ENCODE measurements at places on chromosomes 16 and 17.

GRCh38 chr16:85832570-85833218, 33.2 kb downstream of the COX4I1 start:
- DNase-seq, result no peak

DNA sequence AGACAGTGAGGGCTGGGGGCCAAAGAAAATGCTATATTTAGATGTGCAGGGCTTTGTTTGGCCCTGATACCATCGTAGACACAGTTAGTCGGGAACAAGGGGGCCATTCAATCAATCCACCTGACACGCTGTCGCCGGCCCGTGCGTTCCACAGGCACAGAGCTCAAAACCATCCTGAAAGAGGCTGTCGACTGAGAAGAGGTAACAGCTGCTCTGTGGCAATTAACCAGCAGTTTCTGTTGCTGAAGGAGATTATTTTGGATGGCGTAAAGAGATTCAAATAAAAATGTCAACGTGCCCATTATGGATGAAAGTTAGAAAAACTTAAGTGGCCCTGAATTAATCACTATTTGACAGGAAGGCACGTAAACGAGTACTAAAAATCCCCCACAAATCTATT, 276.2 kb upstream of the IRX5 start:
- no peak for DNase-seq

DNA sequence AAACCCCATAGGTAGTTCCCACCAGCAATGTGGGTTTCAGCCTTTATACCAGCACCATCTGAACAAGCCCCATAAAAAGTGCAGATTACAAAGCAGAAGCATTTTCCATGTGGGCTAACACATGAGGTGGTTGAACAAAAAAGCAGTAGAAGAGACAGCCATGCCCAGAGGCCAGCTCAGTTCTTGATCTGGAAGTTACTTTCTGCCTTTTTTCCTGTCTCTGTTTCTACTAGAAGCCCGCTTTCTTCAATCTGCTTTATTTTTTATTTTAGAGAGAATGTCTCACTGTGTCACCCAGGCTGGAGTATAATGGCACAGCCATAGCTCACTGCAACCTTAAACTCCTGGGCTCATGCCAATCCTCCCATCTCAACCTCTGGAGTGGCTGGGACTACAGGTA, 31.5 kb upstream of the APOH start:
- no peak for DNase-seq

DNA sequence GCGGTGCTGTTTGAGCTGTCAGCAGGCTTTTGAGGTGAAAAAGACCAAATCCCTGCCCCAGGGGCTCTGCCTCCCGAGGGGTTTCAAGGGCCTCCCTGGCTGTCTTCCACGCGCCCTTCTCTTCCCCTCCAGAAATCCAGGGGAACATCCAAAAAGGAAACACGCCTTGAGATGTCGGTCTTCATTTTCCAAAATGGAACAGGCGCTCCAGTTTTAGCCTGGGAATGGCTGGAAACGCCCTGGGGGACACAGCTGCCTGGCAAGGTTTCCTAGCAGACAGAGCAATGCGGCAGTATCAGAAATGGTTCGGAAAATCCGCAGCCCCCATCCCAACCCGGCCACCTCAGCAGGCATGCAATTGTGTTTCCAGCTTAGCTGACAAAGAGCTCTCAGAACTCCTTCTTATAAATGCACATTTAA, 16.6 kb upstream of the LITAF start:
- DNase-seq, result no peak

DNA sequence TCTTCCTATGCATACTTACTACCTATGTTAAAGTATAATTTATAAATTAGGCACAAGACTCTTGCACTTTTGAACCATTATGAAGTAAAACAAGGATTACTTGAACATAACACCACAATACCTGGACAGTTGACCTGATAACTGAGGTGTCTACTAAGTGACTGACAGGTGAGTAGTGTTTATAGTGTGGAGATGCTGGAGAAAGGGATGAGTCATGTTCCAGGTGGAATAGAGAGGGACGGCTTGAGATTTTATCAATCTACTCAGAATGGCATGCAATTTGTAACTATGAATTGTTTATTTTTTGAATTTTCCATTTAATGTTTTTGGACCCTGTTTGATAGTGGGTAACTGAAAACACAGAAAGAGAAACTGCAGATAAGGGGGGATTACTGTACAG, 287.6 kb downstream of the MAP2K6 start:
- DNase-seq, result no peak

GRCh38 chr17:78449983-78450595, 71.6 kb downstream of the PGS1 start:
- DNase-seq, result no peak

DNA sequence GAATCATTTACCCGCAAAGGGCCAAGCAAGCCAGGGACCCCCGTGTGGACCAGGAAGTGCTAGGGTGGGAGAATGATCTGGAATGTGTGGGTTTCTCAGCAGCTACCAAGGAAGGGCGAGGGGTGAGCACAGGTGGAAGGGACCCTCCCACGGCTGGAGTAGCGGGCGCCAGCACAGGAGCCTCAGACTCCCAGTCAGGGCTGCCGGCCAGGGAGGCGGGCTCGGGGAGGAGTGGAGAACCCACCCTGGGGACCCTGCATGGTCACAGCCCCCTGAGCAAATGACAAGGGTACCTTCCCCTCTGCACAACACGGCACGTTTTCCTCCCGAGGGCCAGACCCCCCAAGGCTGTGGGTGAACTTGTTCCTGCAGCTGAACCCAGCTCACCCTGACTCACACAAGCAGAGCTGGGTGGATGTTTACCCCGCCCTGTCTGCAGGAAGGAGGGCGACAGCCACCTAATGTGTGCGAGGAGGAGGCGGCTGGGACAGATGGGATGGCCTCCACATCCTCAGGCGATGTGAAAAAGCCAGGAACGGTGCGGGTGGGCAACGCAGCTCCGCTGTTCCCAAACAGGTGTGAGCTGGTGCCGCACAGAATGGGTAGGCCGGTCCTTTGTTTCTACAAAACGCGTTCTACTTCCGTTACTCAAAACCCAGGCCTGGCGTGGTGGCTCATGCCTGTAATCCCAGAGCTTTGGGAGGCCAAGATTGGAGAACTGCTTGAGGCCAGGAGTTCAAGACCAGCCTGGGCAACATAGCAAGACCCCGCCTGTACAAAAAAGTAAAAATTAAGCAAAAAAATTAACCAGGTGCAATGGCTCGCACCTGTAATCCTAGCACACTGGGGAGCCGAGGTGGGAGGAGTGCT, 6.2 kb downstream of the ECI1 start:
- no peak for DNase-seq

DNA sequence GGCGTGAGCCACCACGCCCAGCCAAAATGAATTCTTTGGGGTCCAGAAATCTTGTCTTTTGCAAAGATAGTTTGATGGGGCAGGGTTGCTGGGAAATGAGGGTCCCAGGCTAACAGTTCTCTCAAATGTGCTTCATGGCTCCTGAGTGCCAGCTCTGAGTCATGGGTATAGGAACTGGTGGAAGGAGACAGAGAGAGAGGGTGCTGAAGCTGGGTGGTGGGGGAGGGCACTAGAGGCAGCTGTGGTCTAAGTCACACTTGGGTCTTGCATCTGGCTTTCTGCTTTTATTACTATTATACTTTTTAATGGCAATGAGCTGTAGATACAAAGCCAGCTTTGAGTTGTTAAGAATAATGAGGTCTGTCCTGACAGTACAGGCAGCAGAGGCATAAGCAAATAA, 54.6 kb downstream of the PRKCA start:
- DNase-seq, result no peak
